ENCODE measurements at places on chromosomes 7 and 10. TPM values are rescaled to one million over a fixed set of nuclear protein-coding genes. Genes with fewer than 3 reads are reported as not detected.

Gene TBXAS1
- total RNA-seq: 12.0 TPM

Gene SOSTDC1
- total RNA-seq: 4.7 TPM

Gene TMEM184A
- total RNA-seq: 54.3 TPM

Gene TSPAN14
- 83.5 TPM for total RNA-seq

Gene NRF1
- total RNA-seq: 15.7 TPM

Gene IGFBP1
- 0.49 TPM for total RNA-seq

Gene FZD1
- 9.8 TPM for total RNA-seq

Gene ENKUR
- total RNA-seq: 0.48 TPM

Gene TSPAN13
- total RNA-seq: 156 TPM

Gene PTN
- 1.8 TPM for total RNA-seq

Gene WEE2
- not detected for total RNA-seq

DNA sequence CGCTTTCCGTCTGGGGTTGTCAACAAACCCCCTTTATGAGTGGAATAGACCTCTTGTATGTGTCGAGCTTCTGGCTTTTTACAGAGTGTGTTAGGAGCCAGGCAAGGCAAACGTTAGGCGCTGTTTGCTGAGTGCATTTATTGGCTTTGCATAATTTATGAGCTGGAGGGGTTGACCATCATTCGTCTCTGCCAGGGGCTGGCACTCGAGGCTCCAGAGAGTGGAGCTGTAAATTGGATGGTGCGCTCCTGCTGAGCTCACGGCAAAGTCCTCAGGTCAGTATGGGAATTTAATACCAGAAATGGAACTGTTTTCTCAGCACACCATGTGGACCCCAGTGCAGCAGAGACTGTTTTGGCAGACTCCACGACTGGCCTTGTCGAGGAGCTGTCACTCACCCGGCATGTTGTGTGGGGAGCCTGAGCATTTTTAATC, 699.4 kb upstream of the GALNT17 start:
- no peaks in the 10 kb centered on the region for H3K27me3 ChIP-seq
- no peaks in the 10 kb centered on the region for H3K4me1 ChIP-seq
- H3K4me3 ChIP-seq: no peak overlapping the region
- H3K36me3 ChIP-seq: no peaks in the 10 kb centered on the region

GRCh38 chr7:56124981-56125380, 8.8 kb upstream of the NUPR2 start:
- DNase-seq: no peak
- no peaks in the 10 kb centered on the region for H3K36me3 ChIP-seq
- H3K4me1 ChIP-seq: no peaks in the 10 kb centered on the region
- H3K27ac ChIP-seq: no peak overlapping the region
- no peaks in the 10 kb centered on the region for H3K27me3 ChIP-seq
- no peak overlapping the region for H3K4me3 ChIP-seq

DNA sequence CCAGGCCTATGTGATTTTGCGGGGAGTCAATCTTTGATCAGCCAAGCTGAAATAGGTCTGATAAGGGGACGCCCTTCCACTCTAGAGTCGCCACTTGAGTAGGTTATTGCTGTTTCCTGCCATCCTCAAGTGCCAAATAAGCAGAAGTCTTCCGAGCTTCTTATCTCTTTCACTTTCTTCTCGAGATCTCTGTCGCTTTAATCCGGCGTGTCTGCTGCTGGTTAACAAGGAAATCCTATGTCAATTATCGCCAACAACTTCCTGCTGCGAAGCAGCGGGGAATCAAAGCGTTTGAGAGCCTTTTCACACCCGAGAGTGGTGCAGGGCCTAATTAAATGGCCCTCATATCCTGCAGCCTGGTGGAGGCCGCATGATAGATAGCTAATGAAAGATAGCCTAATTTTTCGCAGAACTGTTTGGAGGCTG, 215.9 kb downstream of the RAB11FIP2 start:
- no peaks in the 10 kb centered on the region for H3K27me3 ChIP-seq
- H3K36me3 ChIP-seq: no peaks in the 10 kb centered on the region
- H3K4me1 ChIP-seq: no peaks in the 10 kb centered on the region
- peak; percentile 34 for DNase-seq

DNA sequence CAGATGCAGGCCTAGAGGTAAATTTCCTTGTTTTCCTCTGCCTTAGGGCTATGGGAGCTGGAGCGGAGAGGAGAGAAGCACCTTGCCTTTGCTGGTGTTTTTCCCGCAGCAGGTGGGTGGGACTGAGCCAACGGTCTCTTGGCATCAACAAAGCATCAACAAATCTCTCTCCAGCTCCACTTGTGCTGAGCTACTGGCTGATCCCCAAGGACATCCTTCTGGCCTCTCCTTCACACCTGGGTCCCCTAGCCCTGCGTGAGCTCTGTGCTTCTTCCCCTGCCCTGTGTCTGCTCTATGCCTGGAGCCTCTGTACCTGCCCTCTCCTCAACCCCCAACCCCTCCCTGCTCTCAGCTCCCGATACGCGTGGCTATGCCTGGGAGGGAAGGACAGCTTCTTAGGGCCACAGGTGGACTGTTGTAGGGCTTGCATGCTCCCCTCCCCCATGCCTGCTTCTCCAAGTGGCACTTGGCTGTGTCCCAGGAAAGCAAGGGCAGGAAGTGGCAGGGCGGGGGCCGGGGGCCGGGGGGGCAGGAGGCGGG, 3.2 kb upstream of the CLDN4 start:
- peak overlapping the region; percentile 85 for H3K27ac ChIP-seq
- H3K27me3 ChIP-seq: no peaks in the 10 kb centered on the region
- DNase-seq: peak; percentile 92
- no peak overlapping the region for H3K4me3 ChIP-seq

GRCh38 chr10:123642293-123642692, 23.9 kb upstream of the GPR26 start:
- no peak overlapping the region for H3K4me3 ChIP-seq
- H3K4me1 ChIP-seq: no peaks in the 10 kb centered on the region
- DNase-seq: no peak
- H3K27me3 ChIP-seq: no peaks in the 10 kb centered on the region

DNA sequence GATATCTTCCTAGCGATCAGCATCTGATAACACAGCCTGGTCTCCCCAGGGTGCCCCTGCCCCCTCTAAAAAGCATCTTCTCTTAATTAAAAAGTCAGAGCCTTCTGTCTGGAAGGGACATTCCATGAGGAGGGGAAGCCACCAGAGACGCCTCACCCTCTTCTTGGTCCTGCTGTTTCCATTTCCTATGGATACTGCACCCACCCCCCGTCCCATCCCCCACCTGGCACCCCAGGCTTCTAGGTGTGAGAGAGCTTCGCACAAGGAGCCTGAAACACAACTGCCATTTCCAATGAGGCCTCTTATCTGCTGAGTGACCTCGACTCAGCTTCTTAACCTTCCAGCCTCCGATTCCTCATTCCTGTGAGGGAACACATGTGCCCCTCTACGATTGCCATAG, 51.4 kb downstream of the COL13A1 start:
- no peaks in the 10 kb centered on the region for H3K27me3 ChIP-seq
- H3K27ac ChIP-seq: no peak overlapping the region
- H3K4me1 ChIP-seq: peaks cover 5% of the 10 kb centered on the region
- H3K36me3 ChIP-seq: no peaks in the 10 kb centered on the region

DNA sequence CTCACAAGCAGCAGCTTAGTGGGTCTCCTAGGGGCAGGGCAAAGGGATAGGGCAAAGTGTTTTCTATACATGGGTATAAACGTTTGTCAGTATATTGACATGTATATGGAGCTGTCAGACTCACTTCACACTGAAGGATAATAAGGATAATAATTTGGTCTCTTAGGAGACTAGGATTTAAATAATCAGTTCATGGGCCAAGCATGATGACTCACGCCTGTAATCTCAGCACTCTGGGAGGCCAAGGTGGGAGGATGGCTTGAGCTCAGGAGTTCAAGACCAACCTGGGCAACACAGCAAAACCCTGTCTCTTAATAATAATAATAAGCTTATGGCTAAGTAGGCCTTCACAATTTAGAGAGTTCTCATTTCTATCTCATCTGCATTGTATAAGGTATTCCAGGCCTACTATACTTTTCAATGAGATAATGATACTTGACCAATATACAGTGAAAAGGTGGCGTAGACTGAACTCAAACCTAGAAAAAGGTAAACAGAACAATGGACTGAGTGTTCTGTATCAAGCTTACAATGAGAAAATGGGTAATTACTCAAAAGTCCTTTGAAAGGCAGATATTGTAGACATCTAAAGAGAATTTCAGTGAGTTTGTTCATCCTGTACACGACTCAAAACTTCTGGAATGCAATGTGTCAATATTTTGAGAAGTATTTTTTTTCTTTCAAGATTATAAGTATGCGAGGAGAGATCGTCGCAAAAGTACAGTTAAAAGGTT, 7.0 kb downstream of the GSAP start:
- no peak for DNase-seq
- no peaks in the 10 kb centered on the region for H3K4me1 ChIP-seq
- H3K27me3 ChIP-seq: no peaks in the 10 kb centered on the region
- no peaks in the 10 kb centered on the region for H3K36me3 ChIP-seq

- H3K4me3 ChIP-seq: peak overlapping the region; percentile 27
- no peak for DNase-seq
- no peak overlapping the region for H3K27ac ChIP-seq
- peaks cover 14% of the 10 kb centered on the region for H3K4me1 ChIP-seq
Measured at GRCh38 chr10:101123815-101124617, 7.1 kb upstream of the TLX1 start.

Measured in colonic mucosa (tissue), 4 donors.